ENCODE measurements at places on chromosomes 1 and 21.

DNA sequence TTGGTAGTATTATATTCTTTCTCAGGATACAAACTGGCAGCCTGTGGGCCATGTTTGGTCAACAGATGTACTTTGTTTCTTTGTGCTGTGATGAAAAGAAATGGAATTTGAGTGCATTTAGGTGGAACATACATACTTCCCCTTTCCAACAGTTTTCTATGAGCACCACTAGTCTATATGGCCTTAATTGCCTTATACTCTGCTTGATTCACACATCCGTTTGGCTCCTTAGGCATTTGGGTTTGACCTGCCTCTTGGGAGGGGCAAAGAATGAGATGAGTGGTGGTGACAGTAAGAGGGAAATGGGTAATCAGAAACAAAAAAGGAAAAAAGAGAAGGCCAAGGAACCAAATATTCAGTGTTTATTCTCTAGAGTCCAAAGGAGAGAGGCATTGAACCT lies 17.0 kb downstream of the CFAP126 start:
- DNase-seq: no peak

DNA sequence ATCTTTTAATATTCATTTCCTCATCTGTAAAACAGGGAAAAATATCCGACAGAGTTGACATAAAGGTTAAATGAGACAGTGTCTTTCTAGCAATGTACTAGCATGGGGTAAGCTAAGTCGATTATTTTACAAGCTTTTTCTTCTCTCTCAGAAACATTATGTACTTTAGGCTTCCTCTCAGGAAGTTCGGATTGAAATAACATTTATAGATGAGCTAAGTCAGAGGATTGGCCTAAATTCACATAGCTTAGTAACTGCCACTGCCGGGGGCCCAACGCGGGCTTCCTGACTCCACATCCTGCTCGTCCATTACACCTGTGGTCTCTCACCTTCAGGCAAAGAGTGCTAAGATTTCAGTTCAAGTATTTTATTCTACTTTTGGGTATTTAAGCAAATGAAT lies 462.3 kb upstream of the NFIA start:
- no peak for DNase-seq

- no peak for DNase-seq
Observed at GRCh38 chr1:180501865-180502360, 464 bp downstream of the ACBD6 start.

GRCh38 chr1:116466810-116467557 lies 93.9 kb downstream of the ATP1A1 start:
- no peak for DNase-seq

DNA sequence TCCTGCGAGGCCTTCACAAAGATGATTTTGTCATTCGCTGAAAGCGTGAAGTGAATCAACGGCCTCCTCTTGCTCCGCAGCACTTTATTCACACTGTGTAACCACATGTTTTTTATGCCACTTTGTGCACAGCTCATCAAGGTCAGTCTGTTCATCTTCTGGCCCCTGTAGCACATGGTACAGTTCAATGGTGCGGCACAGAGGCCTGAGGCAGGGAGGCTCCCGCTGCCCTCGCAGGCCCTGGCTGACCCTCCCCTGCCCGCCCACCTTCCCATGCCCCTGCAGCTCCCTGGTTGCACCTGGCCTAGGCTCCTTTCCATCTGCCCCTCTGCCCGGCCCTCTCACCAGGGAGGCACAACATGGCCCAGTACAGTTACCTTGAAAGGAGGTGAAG lies 87.5 kb downstream of the CD247 start:
- DNase-seq: no peak

GRCh38 chr1:167676916-167677848 lies 44.6 kb upstream of the MPZL1 start:
- no peak for DNase-seq

DNA sequence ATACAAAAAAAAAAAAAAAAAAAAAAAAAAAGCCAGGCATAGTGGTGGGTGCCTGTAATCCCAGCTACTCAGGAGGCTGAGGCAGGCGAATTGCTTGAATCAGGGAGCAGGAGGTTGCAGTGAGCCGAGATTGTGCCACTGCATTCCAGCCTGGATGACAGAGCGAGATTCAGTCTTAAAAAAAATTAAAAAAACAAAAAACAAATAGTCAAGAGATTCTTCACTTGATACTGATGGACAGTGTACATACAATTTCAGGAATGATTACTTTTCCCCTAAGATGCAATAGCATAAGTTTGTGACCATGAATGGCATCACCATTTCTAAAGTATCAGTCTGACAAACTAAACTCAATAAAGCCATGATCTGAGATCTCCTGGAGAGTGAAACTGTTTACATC lies 60.8 kb upstream of the IVNS1ABP start:
- no peak for DNase-seq

DNA sequence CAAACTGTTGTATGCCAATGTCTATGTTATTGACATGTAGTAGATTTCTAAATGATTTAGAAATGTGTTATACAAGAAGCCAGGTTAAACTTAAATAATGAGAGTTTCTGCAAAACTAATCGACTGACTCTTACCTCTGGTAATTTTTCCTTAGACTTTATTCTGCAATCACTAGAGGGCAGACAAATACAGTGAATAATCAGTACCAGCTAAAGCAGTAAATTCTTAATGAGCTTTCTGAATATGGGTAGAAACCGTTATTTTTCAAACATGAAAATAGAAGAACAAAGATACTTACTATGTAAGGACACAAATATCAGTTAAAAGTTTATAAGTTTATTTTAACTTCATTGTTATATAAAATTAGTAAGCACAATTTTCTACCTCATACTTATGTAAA lies 97.9 kb upstream of the RGS1 start:
- peak; percentile 47 for DNase-seq

GRCh38 chr1:39812913-39813312 lies 24.2 kb upstream of the BMP8B start:
- no peak for DNase-seq

GRCh38 chr1:75233302-75233929 lies 99.2 kb downstream of the LHX8 start:
- peak; percentile 28 for DNase-seq

- no peak for DNase-seq
Observed at GRCh38 chr21:43286196-43286595, 117.4 kb downstream of the CRYAA start.

DNA sequence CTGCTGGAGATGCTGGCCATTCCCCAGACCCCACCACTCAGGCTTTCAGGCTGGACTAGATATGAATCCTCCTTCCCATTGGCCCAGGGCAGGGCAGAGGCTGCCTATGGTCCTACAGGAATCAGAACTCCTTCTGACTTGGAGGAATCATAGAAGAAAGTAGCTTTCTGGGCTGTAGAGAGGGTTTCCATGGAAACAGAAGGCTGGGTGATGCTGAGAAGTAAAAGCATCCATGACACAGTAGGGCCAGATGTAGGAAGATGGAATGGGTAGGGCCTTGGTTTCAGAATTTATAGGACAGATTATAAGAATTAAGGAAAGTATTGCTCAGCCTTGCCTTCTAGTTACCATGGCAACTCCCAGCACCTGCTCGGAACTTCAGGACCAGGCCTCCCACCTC lies 9.0 kb downstream of the NT5C1A start:
- DNase-seq: no peak

GRCh38 chr21:14308234-14308633 lies 74.7 kb downstream of the HSPA13 start:
- DNase-seq: no peak

GRCh38 chr1:208183977-208184911 lies 59.9 kb downstream of the PLXNA2 start:
- DNase-seq: no peak

DNA sequence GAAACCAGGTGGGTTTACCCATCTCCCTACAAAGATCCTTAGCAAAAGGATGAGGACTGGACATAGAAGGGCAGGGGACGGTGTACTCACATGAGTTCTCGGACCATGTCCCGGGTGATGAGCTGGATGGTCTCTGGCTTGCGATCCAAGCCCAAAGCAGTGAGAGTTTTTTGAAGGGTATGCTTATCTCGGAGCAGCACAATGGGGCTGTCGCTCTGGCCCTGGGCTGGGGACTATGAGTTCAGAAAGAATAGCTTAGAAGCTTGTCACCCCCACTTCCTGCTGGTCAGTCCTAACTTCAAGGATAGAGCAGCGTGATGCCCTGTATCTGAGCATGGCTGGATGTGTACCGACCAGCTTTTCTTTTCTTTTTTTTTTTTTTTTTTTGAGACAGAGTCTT lies 9.6 kb downstream of the CFAP45 start:
- no peak for DNase-seq

- no peak for DNase-seq
Observed at GRCh38 chr1:86176226-86176625, 19.7 kb upstream of the COL24A1 start.

DNA sequence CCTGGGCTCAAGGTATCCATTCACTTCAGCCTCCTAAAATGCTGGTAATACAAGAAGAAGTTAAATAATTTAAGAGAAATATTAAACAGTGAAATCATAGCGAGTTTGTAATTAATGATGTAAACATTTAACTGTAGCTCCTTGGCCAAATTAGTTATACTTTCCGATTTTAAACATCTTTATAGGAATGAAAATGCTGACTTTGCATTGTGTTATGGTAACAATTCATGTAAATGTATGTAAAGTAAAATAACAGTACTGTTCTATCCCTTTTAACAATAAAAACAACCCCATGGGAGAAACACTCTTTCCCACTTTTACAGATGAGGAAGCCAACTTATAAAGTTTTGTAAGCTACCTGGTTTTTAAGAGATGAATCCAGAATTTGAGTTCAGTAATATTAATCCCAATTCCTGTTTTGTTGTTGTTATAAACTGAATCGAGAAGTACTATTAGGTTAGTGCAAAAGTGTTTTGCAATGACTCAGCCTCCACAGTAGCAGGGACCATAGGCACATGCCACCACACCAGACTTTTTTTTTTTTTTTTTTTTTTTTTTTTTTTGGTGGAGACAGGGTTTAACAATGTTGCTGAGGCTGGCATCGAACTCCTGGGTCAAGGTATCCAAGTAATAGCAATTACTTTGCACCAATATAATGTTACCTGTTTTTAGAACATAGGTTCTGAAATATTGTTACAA lies 1360.4 kb downstream of the BRINP3 start:
- no peak for DNase-seq

DNA sequence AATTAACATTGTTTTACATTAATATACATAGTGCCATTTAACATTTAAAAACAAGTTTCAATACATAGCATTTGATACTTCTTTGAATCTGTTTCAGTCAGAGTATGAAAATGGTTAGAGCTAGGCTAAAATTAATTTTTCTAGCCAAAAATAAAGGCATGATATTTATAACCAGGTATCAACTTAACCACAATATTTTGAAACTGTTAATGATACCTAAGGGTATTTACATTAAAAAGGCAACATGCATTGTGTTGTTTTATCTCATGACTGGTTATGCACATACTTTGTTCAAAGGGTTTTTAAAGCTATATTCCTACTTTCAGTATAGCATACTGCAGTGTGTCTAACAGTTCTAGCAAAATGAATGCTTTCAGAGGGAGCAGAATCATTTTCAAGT lies 130.0 kb downstream of the HS2ST1 start:
- no peak for DNase-seq

GRCh38 chr1:97144527-97144926 lies 422.9 kb downstream of the PTBP2 start:
- peak; percentile 3 for DNase-seq

GRCh38 chr1:175725684-175726083 lies 17.7 kb downstream of the TNR start:
- DNase-seq: peak; percentile 6

- DNase-seq: no peak
Observed at GRCh38 chr21:16040601-16041000, 310.8 kb downstream of the USP25 start.

DNA sequence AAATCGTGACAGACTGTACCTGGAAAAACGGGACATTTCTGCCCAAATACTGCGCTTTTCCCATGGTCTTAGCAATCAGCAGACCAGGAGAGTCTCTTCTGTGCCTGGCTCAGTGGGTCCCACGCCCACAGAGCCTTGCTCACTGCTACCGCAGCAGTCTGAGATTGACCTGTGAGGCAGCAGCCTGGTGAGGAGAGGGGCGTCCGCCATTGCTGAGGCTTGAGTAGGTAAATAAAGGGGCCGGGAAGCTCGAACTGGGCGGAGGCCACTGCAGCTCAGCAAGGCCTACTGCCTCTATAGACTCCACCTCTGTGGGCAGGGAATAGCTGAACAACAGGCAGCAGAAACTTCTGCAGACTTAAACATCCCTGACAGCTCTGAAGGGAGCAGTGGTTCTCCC lies 203.1 kb downstream of the DENND1B start:
- no peak for DNase-seq

GRCh38 chr1:92563457-92564216 lies 76.9 kb upstream of the GFI1 start:
- no peak for DNase-seq

DNA sequence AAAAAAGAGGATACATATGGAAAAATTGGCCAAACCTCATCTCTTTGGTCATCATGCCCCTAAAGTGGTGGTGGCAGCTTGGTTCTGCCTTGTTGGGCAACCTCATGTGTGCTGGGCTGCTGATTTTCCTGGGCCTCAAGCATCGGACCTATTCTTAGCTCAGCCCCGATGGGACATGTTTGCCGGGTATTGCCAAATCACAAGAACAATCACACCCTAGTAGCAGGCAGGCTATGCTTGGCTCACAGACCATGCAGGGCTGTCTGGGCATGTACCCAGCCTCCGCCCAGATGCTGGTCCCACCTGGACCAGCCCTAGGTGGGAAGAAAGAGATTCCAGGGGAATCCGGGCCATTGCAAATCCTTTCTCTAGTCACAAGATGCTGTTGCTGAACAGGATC lies 189.4 kb upstream of the FGGY start:
- DNase-seq: no peak

GRCh38 chr21:42299324-42300044 lies 15.7 kb downstream of the TFF3 start:
- peak; percentile 30 for DNase-seq

- DNase-seq: no peak
Observed at GRCh38 chr1:86218859-86219258, 62.3 kb upstream of the COL24A1 start.

- DNase-seq: no peak
Observed at GRCh38 chr21:29053656-29054055, 19.8 kb downstream of the CCT8 start.

DNA sequence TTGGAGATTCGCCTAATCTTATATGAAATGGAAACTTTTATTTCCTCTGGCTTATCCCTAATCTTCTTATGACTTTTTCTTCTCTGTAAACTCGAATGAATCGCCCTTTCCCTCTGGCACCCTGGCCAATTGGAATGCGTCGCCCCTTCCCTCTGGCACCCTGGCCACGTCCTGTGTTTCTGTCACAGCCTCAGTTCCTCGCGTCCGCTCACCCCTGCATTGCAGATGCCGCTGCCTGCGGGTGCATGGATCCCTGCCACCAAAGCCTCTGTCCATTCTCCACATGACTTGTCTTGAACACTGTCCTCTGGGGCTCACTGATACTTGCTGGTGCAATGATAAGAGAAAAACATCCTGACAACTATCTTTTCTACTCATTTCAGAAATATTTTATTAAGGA lies 104.6 kb downstream of the ADARB1 start:
- no peak for DNase-seq
